Lung (tissue), 17 donors: ENCODE measurements at places on chromosomes 16 and 17.
A peak's percentile ranks its signal among the peaks of the same experiment; 100 is the strongest.

GRCh38 chr17:74919440-74920305 lies 3.4 kb downstream of the USH1G start:
- no peak for DNase-seq

DNA sequence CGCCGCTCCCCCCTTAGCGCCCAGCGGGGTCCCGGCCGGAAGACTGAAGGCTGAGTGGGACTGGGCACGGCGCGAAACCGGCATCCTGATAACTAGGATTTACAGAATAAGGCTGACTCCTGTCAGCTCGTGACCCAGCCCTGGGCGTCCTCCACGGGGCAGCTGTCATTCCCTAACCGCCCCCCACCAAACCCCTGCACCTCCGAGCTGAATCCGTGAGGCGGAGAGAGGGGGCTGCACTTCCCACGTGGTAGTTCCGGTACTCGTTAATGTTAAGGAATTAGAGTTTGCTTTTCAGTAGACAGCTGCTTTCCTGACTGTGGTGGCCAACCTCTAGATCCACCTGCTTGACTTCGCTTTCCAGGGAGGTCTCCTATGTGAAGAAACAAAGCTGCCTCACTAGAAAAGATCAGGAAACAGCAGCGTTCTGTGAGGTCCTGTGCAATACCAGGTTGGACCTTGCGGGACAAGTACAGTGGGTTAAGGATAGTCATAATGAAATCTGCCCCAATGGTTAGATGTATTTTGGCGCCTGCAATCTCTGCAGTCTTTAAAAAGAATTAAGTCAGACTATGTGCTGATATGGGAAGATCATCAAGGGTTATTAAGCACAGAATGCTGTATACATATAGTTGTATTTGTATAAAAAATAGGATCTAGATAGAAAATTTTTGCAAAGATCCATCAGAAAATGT lies 1.1 kb upstream of the WBP2 start:
- DNase-seq: no peak

- peak; percentile 38 for DNase-seq
These were observed at the start of gene CDH8 for GRCh38 chr16:62036101-62036801. CDH8 (minus strand) TSS chr16:62036438; CDS start chr16:62021403, 15,035 bp downstream.

DNA sequence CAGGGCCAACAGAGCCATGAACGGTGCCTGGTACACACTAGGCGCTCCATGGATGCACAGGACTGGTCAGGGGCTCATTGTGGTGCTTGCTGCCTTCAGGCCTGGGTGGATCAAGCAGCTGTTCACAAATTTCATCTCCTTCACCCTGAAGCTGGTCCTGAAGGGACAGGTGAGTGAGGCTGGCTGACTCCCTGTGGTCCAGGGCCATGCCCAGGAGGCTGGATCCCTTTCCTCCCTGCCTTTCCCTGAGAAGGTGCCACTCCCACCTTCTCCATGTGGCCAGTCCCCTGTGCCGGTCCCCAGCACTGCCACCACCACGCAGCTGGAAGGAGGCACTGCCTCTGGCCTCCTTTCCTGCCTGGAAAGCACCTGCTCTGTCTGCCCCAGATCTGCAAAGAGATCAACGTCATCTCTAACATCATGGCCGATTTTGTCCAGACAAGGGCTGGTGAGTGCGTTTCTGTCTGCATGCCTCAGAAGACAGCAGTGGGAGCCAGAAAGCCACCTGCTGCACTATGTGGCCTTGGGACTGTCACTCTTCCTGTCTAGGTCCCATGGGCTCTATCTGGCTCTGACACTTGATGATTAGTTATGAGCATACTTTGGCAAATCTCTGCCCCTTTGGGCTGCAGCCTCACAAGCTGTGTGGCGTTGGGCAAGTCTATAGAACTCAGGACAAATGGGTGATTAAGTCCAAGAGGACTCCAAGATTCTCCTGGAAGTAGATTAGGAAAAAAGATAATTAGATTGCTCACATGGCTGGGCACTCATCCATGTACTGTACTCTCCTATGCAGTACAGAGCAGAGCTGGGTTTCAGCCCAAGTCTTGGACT lies 9.4 kb downstream of the CETP start:
- no peak for DNase-seq

DNA sequence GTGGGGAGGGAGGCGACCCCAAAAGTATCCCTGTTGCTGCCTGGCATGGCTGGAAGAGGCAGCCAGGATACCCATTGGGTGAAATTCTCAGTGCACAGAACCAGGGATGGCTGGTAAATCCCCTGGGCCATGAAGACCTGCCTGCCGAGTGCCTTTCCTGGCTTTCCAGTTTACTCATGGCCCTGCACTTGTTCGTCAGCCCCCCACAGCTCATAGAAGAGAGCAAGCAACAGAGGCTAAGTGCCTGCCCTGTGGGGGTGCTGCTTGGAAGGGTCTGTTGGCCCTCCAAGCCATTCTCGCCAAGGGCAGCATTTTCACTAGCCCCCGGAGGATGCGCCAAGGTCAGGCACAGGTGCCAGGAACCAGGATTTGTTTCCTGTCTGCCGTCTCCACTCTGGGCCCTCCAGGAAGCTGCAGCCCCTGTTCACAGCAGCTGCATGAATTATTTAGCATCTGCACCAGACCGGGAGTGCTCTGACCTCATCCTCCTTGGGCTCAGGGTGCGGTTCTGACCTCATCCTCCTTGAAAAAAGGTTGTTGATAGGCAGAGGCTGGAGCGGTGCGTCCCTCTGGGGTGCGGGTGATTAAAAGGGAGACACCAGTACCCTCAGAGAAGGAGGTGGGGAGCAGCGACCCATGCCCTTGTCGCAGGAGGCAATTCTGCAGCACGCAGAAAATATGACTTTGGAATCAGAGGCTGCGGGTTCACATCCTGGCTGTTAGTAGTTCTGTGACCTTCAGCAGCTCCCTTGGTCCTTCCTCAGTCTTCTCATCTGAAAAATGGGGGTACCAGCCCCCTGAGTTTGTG lies 14.2 kb upstream of the CD300A start:
- no peak for DNase-seq

DNA sequence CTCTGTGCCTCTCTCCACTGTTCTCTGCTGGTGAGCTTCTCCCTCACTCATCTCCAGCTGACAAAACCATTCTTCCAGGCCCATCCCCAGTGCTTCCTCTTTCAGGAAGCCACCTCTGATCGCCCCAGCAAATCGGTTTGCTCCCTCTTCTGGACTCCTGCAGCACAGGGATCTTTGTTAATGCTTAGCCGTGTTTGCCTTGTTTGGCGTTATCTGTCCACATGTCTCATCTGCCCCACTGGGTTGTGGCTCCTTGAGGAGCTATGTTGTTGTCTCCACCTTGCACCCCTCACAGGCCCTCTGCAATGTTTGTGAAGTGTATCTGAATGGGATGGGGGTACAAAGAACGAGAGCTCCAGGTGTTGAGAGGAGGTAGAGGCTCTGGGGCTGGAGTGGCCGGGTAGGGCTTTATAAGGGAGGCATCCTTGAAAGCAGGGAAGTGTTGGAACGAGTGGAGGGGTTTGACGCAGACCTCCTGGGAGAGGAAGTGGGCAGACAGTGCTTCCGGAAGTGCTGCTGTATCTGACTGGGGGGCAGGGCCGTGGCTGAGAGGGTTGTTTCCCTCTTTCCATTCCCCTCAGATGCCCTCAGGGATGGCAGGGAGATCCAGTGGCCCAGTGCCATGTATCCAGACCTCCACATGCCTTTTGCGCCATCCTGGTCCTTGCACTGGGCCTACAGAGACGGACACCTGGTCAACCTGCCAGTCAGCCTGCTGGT lies 27.8 kb downstream of the CASKIN2 start:
- DNase-seq: no peak

DNA sequence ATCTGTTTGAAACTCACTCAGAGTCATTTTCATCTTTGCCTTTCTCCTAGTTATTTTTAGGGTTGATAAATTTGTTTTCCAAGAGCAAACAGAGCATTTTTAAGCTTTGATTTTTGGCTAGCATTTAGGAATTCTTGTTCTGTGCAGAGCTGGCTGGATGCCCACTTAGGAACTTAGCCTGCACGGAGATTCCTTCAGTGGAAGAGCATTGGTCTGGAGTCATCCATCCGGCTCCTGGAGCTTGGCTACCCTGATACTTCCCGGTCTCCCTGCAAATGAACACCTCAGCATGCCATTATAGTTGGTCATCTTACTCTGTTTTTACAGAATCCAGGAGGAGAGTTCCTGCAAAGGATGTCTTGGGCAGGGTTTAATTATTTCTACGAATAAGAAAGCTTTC lies 57.1 kb downstream of the SPECC1 start:
- DNase-seq: peak; percentile 52

DNA sequence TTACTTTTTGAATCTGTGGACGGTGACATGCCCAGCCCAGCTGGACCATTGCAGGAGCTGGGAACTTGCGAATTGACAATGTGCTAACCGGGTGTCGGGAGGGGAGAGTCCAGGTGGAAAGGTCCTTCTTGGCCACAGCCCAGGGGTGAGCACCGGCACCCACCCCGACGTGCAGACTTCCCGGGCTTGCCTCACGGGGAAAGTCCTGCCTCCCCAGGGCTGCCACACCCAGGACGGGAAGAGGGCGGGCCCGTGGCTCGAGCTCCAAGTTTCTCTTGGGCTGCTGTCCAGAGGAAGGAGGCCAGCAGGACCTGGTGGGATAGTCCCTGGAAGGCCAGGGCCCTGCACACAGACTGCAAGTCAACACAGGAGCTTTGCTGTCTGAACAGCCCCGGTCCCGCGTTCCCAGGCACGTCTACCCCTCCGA lies 17.7 kb downstream of the CARD14 start:
- DNase-seq: no peak

DNA sequence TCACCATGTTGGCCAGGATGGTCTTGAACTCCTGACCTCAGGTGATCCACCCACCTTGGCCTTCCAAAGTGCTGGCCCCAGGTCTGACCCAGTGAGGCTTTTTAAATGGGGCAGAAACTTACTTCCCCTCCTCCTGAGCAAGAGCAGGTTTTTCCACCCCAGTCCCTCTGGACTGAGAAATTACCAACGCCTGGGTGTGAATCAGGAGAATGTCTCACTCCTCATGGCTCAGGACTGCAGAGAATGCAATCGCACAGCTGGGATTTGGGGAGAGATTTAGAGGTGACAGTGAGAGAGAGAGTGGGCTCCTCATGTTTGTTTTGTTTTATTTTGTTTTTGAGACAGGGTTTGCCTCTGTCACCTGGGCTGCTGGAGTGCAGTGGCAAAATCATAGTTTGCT lies 203.6 kb downstream of the RAB11FIP4 start:
- no peak for DNase-seq

- DNase-seq: no peak
These were observed 684.4 kb upstream of the CDH8 start for GRCh38 chr16:62720651-62721050.

GRCh38 chr16:12089492-12090150 lies 113.1 kb downstream of the SNX29 start:
- DNase-seq: peak; percentile 44

DNA sequence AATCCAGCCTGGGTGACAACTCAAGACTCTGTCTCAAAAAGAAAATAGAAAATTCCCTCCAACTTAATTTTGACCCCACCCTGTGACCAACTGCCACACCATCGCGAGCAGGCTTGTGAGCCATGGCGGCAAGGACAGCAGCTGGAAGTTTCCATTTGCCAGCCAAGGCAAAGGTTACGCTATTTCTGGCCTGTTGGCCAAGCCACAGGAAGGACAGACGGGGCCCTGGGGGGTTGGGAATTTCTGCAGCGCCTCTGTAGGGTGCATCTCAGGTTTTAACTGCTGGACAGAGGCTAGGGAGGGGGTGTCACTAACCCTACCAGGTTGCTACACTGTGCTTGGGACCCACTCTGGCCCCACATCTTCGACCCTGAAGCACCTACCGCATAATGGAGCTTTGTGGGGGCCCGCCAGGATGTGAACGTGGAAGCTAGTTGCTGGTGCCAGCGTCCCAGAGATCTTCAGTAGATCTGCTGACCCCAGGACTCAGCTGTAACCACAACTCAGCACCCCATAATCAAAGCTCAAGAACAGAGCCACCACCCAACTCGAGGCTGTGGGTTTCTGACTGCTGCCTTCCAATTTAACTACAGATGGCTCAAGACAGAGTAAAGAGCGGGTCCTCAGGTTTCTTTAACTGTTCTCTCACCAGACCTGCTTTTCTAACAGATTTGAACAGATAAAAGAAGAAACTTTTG lies 10.9 kb downstream of the KIFC3 start:
- DNase-seq: no peak

GRCh38 chr16:12868788-12869187 lies 32.6 kb upstream of the SHISA9 start:
- DNase-seq: no peak

DNA sequence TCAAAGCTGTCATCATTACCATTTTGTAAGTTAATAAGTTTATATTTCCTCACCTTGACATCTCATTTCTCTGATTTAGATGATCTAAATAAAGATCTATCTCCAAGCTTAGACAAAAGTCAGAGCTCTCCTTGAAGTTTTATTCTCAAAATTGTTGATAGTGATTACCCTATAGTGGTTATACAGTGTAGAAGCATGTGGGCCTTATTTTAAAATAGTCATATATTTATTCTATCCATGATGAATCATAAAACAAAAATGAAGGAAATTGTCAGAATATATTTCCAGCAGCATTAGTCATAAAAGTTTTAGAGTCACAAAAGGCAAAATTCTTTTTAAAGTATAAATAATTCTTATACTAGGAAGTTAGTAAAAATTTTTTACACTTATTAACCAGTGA lies 49.0 kb downstream of the RHOT1 start:
- DNase-seq: no peak

GRCh38 chr16:76670125-76670857 lies 393.1 kb downstream of the CNTNAP4 start:
- DNase-seq: no peak

DNA sequence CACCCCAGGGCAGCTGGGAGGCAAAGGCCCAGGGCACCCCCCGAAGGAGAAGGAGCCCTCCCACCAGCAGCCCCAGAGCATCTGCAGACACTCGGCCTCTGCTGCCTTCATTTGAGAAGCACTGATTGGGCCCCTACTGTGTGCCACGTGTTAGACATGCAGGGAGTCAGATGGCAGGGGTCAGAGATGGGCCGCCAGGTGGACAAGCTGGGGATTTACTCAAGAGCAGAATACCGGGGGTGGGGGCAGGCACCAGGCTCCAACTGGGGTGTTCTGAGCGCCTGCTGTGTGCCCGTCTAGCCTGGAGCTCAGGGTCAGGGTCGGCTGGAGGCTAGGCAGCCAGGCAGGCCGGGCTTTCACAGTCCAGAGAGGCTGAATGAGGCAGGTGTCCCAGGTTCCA lies 18.7 kb downstream of the TPSG1 start:
- DNase-seq: no peak

GRCh38 chr17:41071606-41072360 lies 6.1 kb upstream of the KRTAP2-4 start:
- no peak for DNase-seq

DNA sequence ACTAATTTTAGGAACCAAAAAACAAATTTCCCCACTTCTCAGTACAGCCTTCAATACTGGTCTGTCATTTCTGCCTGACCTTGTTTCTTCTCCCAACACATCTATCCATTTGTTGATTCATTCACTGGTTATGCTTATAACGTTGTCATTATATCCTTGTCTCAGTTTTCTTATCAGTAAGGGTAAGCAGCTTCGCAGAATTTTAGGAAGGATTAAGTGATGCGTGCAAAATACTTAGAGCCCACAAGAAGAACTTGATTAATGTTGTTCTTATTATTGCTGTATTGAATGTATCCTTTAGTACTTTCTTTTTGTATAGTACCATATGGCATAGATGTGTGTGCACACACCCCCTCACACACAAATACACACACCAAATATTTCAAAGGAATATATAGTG lies 403.5 kb upstream of the HSBP1 start:
- no peak for DNase-seq

GRCh38 chr16:50334106-50334975 lies 34.4 kb downstream of the BRD7 start:
- no peak for DNase-seq
